ENCODE measurements at places on chromosomes 13 and 19.
A peak's percentile ranks its signal among the peaks of the same experiment; 100 is the strongest.

GRCh38 chr13:42812316-42812715 lies 30.9 kb downstream of the FAM216B start:
- no peak for DNase-seq

DNA sequence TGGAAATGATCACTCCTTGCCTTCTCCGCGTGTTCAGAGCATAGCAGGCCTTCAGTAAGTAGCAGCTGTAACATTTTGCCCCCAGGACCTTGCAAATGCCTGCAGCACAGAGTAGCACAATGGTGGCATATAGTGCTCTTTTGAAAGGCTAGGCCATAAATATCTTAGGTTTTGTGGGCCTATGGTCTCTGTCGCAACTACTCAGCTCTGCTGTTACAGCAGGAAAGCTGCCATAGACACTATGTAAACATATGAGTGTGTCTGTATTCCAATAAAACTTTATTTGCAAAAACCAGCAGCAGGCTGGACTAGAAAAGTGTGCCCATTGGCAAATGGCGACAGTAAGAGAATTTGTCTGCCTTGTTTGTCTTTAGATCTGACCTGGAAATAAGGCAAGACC lies 9.4 kb downstream of the ITPKC start:
- no peak for DNase-seq

GRCh38 chr19:16721051-16721450 lies 1.4 kb downstream of the NWD1 start:
- DNase-seq = no peak

- no peak for DNase-seq
These were observed 335.2 kb downstream of the SLITRK1 start for GRCh38 chr13:83547043-83547442.

DNA sequence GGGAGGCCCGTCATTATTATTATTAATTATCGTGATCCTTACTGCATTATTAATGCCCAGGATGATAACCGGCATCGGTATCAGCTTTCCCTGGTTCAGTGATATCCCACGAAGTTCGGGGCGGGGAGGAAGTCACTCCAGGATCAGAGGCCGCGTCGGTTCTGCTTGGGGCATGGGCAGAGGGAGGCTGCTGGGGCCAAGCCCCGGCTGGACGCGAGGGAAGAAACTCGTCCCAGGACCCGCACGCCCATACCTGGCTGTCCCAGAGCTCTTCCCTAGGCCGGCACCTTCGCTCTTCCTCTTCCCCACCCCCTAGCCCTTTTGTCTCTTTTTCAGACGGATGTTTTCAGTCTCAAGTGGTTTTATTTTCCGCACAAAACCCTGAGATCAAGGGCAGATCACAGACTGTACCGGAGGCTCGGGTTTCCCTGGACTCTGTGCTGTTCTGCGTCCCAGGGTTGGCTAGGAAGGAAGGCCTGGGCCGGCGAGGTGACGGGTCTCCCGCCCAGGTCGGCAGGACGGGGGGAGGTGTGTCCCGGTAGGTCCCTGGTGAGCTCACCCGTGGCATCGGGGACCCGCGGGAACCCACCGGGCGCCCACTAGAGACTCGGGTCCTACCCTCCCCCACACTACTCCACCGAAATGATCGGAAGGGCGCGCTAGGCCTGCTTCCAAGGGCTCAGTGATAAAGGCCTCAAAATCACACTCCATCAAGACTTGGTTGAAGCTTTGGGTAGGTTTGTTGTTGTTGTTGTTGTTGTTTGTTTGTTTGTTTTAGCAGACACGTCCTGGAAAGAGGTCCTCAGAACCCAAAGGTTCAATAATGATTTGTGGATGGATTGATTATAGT lies 7.9 kb downstream of the ZIC2 start:
- DNase-seq = no peak

GRCh38 chr19:17751103-17751911 lies at the start of gene FCHO1:
TSS of gene FCHO1 (plus strand) at chr19:17751477. CDS start at chr19:17755165, 3,688 bp downstream.
- DNase-seq = no peak

DNA sequence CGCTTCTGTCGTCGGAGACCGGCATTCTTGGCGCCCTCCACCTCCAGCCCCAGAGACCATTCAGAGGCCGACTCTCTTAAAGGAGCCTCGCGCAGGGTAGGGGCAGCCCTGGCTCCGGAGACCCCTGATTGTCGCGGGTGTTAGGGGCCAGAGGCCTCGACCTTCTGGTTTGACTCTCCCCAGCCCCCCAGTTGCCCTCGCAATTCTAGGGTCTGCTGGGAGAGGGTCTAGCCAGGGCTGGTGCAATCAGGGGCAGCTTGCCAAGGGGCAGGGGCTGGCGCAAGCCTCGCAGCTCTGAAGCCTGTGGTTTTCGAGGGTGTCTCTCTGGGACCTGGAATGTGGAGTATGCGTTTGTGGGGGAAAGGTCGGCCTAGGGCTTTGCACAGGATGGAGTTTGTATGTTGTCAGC lies 1.6 kb upstream of the SLC7A10 start:
- DNase-seq = no peak

DNA sequence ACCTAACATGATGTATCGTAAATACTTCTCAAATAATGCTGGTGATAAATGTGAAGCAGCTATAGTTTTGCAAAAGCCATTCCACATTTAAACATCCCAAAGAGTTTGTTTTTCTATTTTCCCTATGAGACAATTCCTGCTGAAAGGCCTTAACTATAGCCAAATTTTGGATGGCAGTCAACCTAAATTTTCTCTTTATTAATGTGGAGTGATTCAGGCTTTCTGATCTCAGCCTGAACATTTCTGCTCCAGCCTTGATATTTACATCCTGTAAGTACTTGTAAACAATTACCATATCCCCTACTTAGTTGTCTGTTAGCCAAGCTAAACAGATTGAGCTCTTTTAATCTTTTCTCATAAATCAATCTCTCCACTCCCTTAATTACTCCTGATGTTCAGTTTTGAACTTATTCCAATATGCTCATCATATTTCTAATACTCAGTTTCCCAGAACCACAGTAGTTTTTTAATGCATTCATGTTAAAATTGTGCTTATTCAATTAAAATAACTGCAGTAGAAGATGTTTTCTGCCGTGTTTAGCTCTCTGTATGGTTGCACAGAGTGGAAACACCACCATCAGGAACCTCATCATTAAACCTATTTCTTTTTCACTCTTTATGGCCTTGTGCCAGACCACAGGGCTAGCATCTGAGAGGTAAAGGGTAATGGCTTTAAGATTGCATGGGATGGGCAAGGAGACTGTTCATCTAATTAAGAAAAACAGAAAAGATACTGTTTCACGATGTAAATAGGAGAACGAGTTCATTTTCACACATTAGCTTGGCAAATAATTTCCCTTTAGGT lies 1235.2 kb upstream of the SLC10A2 start:
- DNase-seq = peak; percentile 90

DNA sequence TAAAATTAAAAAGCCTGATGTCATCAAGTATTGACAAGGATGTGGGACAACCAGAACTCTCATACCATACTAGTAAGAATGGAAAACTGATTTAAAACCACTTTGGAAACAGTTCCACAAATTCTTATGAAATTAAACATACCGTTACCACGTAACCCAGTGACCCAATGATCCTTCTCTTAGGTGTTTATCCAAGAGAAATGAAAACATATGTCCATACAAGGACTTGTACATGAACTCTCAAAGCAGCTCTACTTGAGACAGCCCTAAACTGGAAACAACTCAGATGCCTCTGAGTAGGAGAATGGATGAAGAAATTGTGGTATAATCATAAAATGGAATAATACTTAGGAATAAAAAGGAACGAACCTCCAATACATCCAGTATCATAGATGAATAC lies 27.6 kb downstream of the SLC6A16 start:
- no peak for DNase-seq

- DNase-seq = no peak
These were observed 12.2 kb downstream of the C19orf47 start for GRCh38 chr19:40335855-40336600.

DNA sequence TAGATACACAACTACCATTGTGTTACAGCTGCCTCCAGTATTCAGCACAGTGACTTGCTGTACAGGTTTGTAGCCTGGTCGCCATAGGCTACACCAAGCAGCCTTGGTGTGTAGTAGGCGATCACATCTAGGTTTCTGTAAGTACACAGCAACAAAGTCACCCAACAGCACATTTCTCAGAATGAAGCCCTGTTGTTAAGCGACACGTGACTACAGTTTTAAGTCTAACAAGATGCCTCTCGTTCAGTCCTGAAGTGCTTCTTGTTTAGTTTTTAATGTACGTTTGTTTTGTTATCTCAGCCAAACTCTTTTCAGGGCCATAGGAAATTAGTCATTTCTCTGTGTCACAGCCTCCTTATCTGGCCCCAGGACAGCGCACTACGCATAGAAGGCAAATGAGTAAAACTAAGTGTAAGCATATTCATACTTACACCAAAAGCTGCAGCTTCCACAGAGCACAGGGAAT lies 50.0 kb upstream of the GPR183 start:
- no peak for DNase-seq

All from NCI-H446 treated with DMSO at 0.1 percent for 48 hours (cell line).